ENCODE measurements at places on chromosomes 6 and 20. TPM values are rescaled to one million over a fixed set of nuclear protein-coding genes. Genes with fewer than 3 reads are reported as not detected.

Gene RBM38
- polyA plus RNA-seq = 72.6 TPM

Gene SEL1L2
- polyA plus RNA-seq = 0.26 TPM

Gene TAGAP
- 0.77 TPM for polyA plus RNA-seq

Gene TMEM14A
- polyA plus RNA-seq = 13.4 TPM

Gene JAG1
- 28.6 TPM for polyA plus RNA-seq

Gene ACTL10
- 0.46 TPM for polyA plus RNA-seq

Gene SPEF1
- polyA plus RNA-seq = not detected

GRCh38 chr6:74605922-74606581 is 599.8 kb downstream of the COL12A1 start:
- DNase-seq = no peak

DNA sequence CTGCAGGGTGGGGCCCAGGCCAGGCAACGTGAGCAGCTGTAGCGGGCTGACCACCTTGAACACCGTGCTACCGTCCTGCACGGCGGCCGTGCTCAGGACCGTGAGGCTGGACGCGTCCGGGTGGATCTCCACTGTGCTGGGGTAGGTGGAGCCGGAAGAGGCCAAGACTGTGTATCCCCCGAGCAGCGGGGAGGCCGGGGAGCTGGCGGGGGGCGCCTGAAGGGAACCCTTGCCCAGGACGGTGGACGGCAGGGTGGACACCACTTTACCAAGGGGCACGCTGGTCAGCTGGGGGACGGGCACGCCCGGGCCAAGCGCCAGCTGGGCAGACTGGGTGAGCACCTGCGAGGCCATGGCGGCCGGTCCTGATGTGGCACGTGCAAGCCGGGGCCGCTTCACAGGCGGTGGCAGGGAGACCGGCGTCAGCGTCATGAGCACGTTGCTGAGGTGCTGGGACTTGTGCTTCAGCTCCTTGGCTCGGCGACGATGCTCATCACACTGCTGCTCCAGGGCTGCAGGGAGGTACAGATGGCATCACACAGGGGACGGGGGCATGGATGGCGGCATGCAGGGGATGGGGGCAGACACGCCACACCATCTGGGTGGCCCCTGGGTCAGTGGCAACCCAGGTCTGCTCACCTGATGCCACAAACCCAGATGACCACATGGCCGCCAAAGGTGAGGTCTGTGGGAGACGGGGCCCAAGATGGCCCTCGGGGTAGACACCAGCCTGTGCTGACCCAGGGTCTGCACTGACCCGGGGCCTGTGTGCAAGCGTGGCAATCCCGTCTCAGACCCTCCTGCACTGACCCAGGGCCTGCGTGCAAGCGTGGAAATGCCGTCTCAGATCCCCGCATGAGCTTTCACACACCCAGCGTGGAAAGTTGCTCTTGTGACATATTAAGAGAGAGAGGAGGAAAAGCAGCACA is 16.4 kb upstream of the HELZ2 start:
- no peak for DNase-seq

DNA sequence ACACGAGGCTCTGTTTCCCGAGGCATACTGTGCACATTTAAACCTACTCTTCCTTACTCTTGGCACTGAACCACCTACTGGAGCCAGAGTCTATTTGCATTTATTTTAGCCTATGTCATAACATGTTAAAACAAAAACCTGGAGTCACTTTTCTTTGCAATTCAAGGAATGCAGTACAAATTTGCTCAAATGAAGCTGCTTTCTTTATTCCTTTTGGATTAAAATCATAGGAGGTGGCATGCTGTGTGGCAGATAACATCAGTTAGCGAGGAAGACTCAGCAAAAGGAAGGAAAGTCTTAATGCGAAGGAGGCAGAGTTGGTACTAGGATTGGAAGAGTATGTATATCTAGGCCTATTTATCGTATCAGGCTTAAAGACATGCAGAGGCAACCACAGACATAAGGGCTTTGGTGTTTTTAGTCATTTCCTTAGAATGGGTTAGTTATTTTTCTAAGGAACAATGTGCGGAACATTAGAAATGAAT is 92.9 kb downstream of the SAMD3 start:
- no peak for DNase-seq

DNA sequence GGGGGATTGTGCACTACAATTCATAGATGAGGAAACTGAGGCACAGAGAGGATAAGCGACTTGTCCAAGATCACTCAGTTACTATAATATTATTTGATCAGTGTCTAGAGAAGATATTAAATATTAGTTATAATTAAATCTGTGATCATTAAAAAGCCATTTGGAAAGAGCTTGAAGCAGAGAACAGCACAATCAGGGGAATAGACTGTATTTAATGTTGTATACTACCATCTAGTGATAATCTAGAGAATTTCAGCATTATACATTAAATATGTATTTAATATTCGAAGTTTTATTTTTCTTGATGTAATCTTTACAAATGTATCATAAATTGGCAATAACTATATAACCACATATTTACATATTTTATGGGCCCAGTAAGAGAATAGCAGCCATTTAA is 20.1 kb upstream of the MTCL3 start:
- no peak for DNase-seq

- DNase-seq = no peak
Observed at GRCh38 chr6:109202409-109203264, 107.3 kb downstream of the CEP57L1 start.

DNA sequence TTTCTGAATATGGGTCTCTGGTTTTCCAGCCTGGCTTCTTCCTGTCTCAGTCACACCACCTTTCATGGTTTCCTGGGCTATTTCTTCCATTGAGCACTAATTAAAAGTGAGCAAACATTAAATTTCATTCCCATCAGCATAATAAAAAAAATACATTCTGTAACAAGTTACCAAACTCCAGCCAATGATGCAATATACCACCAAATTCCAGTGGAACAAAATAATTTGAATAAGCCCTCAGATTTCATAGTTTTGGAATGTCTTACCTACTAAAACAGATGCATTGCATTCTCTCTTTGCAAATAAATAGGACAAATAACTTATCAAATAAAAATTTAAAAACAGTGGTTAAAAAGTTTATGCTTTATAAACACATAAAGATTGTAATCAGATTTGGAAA is 97.8 kb upstream of the PRDM1 start:
- no peak for DNase-seq

- no peak for DNase-seq
Observed at GRCh38 chr6:29791162-29791561, 36.5 kb upstream of the HLA-G start.

DNA sequence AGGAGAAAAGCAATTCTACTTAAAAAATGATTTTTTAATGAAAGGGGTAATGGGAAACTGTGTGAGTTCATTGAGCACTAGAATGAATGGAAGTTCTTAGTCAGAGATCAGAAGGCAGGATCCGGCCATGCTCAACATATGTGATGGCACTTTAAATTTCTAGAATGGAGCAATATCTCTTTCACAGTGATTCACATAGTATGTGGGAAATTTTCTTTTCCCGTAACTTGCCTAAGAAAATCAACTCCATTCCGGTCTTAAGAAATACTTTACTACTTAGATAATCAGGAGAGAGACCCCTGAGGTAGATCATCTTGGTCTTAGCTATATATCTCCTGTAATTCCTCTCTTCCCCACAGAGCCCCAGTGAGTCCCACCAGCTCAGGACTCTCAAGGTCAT is 131.8 kb downstream of the SCML4 start:
- no peak for DNase-seq

DNA sequence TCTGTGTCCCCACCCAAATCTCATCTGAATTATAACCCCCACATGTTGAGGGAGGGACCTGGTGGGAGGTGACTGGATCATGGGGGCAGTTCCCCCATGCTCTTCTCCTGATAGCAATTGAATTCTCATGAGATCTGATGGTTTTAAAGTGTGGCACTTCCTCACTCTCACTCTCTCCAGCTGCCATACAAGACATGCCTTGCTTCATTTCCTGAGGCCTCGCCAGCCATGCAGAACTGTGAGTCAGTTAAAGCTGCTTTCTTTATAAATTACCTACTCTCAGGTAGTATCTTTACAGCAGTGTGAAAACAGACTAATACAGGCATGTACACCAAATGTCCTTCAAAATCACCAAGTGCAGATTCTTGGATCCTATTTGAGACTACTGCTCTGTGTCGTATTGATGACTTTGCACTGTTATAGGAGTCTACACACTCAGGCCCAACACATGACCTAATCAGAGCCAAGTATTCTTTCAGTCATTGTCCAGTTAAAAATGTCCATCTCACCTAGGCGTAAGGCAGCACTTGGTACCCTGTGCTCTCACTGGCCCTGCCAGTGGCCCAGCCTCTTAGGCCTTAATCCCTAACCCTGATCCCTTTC is 52.8 kb upstream of the UST start:
- no peak for DNase-seq

GRCh38 chr6:104908031-104908887 is 48.5 kb upstream of the HACE1 start:
- no peak for DNase-seq

GRCh38 chr6:129177801-129178200 is 294.9 kb downstream of the LAMA2 start:
- DNase-seq = no peak

DNA sequence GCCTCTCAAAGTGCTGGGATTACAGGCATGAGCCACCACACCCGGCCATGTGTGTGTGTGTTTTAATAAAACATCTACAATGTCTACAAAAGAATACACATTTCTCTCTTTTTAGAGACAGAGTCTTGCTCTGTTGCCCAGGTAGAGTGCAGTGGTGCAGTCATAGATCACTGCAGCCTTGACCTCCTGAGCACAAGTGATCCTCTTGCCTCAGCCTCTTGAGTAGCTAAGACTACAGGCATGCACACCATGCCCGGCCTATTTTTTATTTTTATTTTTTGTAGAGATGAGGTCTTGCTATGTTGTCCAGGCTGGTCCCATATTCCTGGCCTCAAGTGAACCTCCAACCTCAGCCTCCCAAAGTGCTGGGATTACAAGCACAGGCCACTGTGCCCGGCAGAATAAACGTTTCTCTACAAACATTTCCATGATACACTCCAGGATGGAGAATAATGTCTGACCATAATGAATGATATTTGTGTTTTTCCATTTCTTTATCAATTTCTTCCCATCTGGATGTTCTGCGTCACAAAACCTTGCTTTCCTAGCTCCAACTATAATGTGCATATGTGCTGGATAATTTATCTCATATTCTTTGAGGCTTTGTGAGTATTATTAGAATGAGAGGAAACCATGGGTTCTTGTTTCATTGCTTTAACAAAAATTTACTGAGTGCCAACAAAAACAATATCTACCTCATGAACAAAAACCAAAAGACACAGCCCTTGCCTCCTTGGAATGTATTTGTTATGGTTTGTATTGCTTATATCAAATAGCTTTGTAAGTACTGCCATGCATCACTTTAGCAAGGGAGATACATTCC is 28.6 kb upstream of the CCN2 start:
- DNase-seq = no peak

DNA sequence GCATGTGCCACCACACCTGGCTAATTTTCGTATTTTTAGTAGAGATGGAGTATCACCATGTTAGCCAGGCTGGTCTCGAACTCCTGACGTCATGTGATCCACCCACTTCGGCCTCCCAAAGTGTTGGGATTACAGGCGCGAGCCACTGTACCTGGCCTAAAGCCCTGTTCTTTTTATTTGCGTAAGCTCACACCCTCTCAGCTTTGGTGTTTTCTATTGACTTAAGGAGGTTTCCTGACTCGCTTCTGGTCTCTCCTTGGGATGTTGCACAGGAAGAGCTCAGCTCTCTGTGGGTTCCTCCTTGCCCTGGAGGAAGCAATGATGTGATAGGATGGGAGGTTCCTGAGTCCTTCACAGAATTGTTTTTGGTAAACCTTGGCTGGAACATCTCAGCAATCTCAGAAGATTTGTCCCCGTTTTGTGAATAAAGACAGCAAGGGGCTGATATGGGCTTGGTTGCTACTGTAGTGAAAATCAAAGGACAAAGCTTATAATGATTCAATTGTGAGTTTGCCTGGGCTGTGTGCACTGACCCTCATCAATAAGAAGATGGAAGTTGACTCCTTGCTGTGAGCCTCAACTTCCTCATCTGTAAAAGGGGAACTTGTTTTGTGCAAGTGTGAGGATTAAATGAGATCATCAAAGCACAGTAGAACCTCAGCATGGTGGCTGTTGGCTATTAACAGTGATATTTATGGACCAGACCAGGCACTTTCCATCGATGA is 27.0 kb downstream of the TOX2 start:
- DNase-seq = no peak

GRCh38 chr20:40532103-40532502 is 156.9 kb downstream of the MAFB start:
- DNase-seq = no peak

DNA sequence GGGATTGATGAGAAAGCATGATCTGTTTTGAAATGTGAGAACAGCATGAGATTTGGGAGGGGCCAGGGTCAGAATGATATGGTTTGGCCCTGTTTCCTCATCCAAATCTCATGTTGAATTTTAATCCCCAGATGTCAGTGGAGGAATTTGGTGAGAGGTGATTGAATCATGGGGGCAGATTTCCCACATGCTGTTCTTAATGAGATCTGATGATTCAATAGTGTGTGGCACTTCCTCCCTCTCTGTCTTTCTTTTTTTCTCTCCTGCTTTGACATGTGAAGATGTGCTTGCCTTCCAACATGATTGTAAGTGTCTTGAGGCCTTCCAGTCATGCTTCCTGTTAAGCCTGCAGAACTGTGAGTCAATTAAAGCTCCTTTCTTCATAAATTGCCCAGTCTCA is 1060.3 kb upstream of the CITED2 start:
- DNase-seq = no peak

GRCh38 chr6:136228814-136229213 is 21.3 kb downstream of the MTFR2 start:
- no peak for DNase-seq

- no peak for DNase-seq
Observed at GRCh38 chr20:32191873-32192272, 15.7 kb downstream of the PLAGL2 start.

DNA sequence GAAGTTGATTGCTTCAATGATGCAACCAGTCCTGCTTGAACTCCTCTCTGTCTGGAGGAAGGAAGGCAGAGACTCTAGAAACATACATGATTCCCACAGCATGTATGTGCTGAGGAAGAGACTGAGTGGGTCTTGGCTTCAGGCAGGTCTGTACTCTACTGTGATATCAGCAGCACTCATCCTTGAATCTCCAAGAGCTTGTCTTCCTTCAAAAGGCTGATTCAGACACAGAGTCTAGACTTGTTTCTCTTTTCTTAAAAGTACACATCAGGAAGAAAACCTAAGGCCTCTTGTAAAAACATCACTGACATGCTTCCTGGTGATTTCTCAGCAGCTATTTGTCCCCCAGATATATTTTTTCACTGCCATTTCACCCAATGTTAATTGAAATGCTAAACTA is 155.7 kb upstream of the HEY2 start:
- DNase-seq = no peak

DNA sequence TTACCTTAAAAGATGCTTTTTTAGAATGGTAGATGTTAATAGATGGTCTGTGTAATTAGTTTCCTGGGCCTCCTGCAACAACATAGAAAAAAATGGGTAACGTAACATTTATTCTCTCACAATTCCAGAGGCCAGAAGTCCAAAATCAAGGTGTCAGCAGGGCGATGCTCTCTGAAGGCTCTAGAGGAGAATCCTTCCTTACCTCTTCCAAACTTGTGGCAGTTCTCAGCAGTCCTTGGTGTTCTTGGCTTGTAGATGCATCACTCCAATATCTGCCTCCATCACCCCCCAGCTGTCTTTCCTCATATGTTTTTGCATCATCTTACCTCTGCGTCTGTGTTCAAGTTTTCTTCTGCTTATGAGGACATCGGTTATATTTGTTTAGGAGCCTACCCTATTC is 107.9 kb downstream of the SCAF8 start:
- DNase-seq = no peak

GRCh38 chr6:47934023-47934422 is 152.2 kb downstream of the OPN5 start:
- DNase-seq = no peak

- DNase-seq = peak; percentile 11
Observed at GRCh38 chr6:139801571-139802321, 427.3 kb upstream of the CITED2 start.

GRCh38 chr6:104431096-104431495 is 428.6 kb downstream of the HACE1 start:
- no peak for DNase-seq

Measured in hindlimb muscle (tissue), 1 donor.